ENCODE measurements at places on chromosomes 13 and 19. TPM values are rescaled to one million over a fixed set of nuclear protein-coding genes. Genes with fewer than 3 reads are reported as not detected.

GRCh38 chr19:51479531-51480331 lies 1.4 kb downstream of the CEACAM18 start:
- no peaks in the 10 kb centered on the region for H3K27me3 ChIP-seq
- no peak overlapping the region for H3K27ac ChIP-seq

DNA sequence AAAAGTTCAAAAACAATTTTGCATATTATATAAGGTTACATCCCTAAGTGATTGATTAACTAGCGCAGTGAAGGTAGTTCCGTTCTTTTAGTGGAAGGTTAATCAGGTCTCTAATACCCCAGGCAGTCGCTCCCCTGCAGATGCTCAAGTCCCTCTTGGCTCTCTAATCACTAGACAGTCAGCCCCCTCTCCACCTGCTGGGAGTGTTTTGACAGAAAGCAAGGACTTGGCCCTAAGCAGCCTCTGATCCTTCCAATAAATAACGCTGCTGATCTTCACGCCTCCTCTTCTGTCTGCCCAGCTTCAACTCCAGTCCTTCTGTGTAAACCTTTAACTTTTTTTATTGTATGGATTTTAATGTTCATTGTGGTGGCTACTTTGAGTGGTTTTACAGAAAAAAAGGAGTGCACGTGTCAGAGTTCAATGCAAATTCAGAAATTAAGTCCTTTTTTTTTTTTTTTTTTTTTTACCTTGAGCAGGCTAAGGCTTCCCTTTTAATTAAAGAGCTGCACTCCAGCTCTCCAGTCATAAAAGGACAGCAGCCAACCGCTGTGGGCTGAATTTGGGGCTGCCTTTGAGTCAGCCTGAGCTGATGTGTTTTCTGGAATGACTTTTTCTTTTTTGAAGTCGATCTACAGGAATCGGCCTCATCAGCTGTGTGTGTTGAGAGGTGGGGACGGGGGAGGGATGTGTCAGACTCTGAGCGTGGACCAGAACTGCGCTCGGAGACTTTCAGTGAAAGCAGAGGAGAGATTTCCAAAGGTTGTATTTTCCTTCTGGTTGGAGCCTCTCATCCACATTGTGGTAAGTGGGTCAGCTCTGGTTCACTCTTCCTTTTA lies 33.8 kb upstream of the MYO16 start:
- peaks cover 9% of the 10 kb centered on the region for H3K27me3 ChIP-seq
- H3K4me3 ChIP-seq = no peak overlapping the region
- H3K36me3 ChIP-seq = no peaks in the 10 kb centered on the region
- DNase-seq = no peak

DNA sequence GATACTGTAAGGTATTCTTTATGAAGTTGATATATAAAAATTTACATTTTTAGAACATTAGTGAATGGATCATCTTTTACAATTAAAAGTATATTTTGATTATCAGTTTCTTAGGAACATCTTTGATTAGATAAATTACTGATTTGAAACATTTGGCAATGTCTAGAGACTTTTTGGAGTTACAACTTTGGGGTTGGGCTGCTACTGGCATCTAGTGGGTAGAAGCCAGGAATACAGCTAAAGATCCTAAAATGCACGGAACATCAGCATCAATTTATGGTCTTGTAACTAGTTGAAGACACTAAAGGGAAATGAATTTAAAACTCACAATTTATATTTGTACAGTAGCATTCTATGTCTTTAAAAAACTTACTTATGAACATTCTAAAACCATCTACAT lies 19.9 kb downstream of the POMP start:
- H3K4me1 ChIP-seq = no peaks in the 10 kb centered on the region
- no peak for DNase-seq
- H3K27me3 ChIP-seq = no peaks in the 10 kb centered on the region
- H3K27ac ChIP-seq = no peak overlapping the region
- peaks cover 25% of the 10 kb centered on the region for H3K36me3 ChIP-seq

- peak overlapping the region; percentile 90 for H3K4me3 ChIP-seq
- no peaks in the 10 kb centered on the region for H3K36me3 ChIP-seq
- no peaks in the 10 kb centered on the region for H3K4me1 ChIP-seq
- DNase-seq = peak; percentile 45
- no peak overlapping the region for H3K27ac ChIP-seq
- no peaks in the 10 kb centered on the region for H3K27me3 ChIP-seq
These were observed 44.9 kb downstream of the ZNF611 start for GRCh38 chr19:52689843-52690368.

- no peak overlapping the region for H3K27ac ChIP-seq
- no peak for DNase-seq
- H3K4me1 ChIP-seq = no peaks in the 10 kb centered on the region
- H3K4me3 ChIP-seq = no peak overlapping the region
- H3K36me3 ChIP-seq = peaks cover 6% of the 10 kb centered on the region
These were observed 11.6 kb downstream of the KLK4 start for GRCh38 chr19:50899569-50899968.

- peak; percentile 53 for DNase-seq
- H3K27ac ChIP-seq = no peak overlapping the region
- H3K27me3 ChIP-seq = no peaks in the 10 kb centered on the region
- no peak overlapping the region for H3K4me3 ChIP-seq
- H3K36me3 ChIP-seq = no peaks in the 10 kb centered on the region
- peaks cover 20% of the 10 kb centered on the region for H3K4me1 ChIP-seq
These were observed 170.8 kb downstream of the NUFIP1 start for GRCh38 chr13:44818428-44818827.

TMEM143 gene
- 16.0 TPM for total RNA-seq

LIN7B gene
- 4.2 TPM for total RNA-seq

PCCA gene
- 54.2 TPM for total RNA-seq

PLVAP gene
- total RNA-seq = not detected

ZNF850 gene
- 25.1 TPM for total RNA-seq

HIF3A gene
- total RNA-seq = 31.5 TPM

ALOX5AP gene
- total RNA-seq = not detected
